ENCODE measurements at places on chromosomes 11 and 22.

DNA sequence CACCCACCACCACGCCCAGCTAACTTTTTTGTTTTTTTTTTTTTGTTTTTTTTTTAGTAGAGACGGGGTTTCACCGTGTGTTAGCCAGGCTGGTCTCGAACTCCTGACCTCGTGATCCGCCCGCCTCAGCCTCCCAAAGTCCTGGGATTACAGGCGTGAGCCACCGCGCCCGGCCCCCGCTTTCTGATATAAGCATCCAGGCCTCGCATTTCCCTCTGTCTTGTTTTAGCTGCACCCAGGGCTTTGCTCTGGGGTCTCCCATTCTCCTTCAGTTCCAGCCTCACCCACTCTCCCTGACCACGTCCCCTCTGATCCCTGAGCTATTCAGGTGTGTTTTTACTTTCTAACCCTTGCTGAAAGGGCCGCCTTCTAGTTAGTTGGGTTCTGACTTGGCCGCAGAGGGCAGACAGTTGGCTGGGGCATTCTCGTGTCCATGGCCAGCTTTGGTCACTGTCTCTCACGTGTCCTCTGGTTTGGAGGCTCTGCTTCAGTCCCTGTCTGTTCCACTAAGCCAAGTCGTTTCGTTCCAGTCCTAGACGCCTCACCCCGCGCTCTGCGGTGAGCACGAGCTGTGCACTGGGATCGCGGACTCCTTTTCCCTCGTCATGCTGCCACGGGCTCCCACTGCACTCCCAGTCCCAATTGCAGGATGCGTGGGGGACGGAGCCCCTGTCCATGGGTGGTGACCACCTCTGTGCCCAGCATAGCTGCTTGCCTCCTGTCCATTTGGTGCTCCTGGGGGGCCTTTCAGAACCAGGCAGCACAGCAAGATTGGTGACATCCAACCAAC is 6.0 kb upstream of the TNNT3 start:
- DNase-seq: no peak

- no peak for DNase-seq
Measured at GRCh38 chr11:124075841-124076651, 34.9 kb upstream of the OR10G7 start.

DNA sequence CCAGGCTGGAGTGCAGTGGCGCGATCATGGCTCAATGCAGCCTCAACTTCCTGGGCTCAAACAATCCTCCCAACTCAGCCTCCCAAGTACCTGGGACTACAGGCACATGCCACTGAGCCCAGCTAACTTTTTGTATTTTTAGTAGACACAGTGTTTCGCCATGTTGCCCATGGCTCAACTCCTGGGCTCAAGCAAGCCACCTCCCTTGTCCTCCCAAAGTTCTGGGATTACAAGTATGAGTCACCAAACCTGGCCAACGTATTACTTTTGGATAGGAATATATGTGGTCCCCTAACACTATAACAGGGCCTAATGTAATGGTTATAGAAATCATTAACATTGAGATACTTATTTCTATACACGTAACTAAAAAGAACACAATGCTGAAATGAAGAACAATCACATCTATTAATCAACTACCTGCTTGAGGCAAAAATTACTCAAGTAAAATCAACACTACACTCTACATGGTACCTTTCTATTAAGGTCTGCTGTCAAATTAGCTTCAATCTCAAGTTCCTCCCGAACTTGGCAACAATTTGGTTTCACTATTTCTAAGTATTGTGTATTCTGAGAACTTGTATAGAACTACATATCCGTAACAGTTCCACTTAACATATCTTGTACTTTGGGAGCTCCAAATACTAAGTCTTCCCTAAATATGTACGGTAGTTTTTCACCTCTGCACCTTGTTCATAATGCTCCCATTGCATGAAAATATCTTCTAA is 124.9 kb downstream of the FCHSD2 start:
- no peak for DNase-seq

- no peak for DNase-seq
Measured at GRCh38 chr22:32185821-32186220, 19.1 kb downstream of the RFPL2 start.

DNA sequence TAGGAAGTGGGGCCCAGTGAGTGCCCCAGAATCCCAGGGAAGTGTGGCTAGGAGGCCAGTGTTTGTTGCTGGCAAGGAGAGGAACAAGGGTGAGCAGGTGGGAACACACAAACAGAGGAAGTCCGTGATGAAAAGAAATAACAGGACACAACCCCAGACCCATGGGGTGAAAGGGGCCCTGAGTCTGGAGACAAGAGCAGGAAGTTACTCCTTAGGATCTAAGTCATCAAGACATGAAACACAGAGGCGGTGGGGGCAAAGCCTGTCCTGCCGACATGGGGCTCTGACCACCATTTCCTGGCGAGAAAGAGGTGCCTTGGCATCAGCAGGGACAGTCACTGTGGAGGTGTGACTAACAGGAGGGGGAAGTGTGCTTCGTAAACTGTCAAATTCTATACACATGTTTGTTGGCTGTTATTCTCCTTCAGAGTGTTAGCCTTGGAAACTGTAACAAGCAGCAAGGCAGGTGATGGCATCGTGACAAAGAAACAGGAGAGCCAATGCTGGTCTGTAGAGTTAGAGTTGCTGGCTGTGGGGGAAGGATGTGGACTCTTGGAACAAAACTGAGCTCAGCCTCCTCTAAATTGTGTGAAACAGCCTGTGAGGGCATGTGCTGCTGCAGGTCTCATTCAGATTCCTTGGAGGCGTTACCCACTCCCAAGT is 21.7 kb downstream of the CHST1 start:
- DNase-seq: no peak

- DNase-seq: no peak
Measured at GRCh38 chr11:46118702-46119351, 2.4 kb downstream of the PHF21A start.

GRCh38 chr11:1652026-1652425 is 22.5 kb downstream of the KRTAP5-5 start:
- no peak for DNase-seq

DNA sequence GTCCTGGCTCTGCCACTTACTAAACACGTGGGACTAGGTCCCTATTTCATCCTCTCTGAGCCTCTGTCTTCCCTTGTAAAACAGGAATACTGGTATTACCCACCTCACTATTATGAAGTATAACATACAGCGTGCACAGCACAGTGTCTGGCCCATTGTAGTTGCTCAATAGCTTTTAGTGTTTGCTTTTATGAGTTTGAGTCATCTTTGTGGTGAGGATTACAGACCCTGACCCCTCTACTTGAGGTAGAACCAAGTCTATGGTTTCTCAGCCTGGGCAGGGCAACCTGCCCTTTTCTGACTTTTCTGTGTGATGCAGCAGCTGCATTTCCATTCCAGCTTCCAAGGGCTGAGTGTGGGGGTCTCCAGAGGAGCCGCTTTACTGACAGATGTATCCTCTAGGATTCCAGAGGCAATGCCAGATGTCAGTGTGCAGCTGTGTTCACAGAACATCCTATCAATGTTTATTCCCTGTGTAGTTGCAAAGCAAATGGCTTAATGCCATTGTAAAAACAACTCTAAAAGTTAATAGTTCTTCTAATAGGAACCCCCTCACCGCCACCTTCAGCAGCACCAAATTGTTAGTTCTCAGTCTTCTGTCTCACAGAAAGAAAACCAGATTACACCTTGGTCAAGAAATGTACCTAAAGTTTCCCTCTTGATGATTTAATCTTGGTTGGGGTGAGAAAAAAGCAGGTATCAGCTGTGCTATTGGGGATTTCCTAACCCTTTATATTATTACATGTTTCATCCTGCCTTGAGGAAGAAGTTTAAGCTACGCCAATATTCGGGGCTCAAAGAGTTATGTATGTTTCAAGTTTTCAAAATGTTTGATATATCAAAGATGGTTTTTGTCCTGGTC is 16.8 kb downstream of the PRR5L start:
- DNase-seq: peak; percentile 17

DNA sequence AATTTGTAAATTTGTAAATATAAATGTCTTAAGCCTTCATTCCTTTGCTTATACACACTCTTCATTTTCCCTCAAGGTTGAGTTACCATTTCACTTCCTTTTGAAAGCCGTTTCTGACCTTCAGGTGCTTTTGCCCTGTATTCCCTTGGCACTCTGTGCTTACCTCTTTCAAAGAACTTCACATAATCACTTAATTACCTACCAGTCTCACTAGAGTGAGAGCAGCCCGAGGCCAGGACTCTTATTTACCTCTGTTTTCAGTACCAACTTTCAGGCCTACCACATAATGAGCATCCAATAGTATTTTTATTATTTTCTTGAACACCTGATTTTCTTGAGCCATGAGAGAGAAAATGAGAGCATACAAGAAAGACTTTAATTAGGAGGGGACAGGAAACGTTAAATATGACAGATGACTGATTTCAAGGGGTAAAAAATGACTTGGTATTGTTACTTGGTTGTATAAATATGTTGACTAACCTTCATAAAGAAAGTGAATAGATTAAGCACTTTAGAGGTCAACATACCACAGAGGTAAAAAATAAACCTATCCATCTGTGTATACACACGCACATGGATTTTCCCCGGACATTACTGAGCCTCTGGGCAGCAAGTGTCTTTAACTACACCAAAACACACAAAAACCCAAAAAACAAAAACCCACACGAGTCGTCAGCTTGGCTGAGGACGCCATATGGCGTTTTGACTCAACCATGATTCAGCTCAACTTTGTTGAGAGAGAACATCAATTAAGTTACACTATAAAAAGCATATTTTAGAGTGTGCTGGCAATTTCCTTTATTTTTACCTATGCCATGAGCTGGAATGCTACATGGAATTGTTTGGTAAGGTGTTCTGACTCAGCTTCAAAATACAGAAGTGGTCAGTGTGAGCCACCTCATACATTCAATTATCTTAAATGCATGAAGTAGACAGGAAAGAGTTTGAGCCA is 7.6 kb downstream of the ATXN10 start:
- no peak for DNase-seq

DNA sequence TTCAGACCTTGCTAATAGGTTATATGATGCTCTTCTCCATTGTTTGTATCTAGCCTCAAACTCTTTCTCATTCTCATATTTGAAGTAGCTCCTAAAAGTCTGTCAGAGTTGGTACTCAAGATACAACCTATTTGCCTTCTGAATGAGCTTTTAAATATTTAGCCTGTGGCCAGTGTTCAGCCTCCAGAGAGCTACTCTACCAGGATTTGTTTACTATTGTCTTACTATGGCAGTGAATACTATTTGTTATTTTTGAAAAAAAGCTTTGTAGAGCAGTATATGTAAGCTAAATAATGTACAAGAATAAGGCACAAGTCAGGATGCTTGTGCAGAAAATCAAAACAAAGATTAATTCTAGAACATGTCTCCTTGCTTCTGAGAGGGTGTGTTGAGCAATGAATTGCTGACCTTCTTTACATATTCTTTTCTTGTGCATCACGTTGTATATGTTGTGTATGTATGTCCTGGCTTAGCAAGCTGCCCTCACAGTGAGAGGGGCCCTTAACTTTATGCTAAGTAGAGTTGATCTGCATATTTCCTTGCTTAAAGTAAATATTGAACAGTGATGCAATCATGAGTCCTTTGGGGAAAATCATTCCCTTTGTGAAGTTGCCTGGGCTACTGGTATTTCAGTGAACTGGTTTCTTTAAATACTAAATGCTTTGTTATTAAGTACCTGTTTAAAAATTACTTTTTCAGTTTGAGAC is 438.0 kb downstream of the LUZP2 start:
- no peak for DNase-seq

- no peak for DNase-seq
Measured at GRCh38 chr11:58068655-58069054, 37.9 kb downstream of the OR6Q1 start.
